NCI-H69 (cell line): ENCODE measurements at places on chromosomes 16 and 17.

DNA sequence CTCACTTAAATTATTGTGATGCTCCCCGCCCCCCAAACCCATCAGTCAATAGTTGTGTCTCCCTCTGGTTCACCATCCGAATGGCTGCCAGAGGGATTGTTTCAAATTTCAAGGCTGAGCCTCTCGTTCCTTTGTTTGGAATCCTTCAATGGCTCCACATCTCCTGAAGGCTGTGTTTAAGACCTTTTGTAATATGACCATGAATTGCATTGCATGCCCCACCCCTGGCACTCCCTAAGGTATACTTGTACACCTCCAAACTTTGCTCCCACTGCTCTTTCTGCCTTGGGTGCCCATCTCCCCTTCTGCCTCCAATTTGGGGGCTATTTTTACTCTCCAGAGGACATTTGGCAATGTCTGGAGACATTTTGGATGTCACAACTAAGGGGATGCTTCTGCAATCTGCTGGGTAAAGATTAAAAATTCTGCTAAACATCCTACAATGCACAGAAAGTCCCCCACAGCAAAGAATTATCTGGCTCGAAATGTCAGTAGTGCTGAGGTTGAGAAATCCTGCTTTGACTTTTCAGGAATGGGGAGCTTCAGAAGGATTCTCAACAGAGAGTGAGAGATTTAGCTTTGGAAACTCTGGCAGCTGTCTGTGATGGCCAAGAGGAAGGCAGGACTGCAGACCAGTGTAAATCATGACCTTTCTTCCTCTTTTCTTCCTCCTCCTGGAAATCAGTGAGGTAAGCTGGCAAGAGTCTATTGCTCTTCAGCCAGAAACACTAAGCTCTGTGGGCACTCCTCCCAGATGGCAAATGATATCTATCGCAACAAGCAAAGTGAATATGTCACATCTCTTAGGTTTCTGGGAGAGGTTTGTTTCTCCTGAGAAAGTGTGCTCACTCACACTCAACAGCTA lies 8.7 kb upstream of the IL4R start:
- DNase-seq = no peak

- DNase-seq = peak; percentile 75
Observed at GRCh38 chr16:67993207-67994039, 5.9 kb downstream of the DPEP2 start.

DNA sequence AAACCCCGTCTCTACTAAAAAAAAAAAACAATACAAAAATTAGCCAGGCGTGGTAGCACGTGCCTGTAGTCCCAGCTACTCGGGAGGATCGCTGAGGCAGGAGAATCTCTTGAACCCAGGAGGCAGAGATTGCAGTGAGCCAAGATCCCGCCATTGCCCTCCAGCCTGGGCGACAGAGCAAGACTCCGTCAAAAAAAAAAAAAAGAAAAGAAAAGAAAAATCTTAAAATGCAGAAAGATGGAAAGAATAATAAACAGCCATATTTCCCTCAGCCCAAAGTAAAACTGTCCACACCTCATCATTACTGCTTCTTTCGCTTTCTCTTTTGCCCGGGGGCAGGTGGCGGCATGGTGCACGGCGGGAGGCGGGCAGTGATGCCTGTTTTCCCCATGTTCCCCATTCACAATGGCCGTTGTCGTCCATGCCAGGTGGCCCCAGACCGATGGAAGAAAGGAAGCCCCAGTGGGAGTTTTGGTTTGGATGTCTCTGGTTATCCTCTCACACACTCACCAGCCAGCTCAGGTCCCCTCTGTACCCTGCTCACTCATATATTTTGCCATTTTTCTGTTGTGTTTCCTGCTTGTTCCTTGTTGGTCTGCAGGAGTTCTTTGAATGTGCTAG lies 37.0 kb upstream of the PEMT start:
- DNase-seq = peak; percentile 78

- peak; percentile 44 for DNase-seq
Observed at GRCh38 chr16:87951552-87952538, 611 bp downstream of the BANP start.

GRCh38 chr16:57266531-57267260 lies 17.8 kb downstream of the PLLP start:
- no peak for DNase-seq

DNA sequence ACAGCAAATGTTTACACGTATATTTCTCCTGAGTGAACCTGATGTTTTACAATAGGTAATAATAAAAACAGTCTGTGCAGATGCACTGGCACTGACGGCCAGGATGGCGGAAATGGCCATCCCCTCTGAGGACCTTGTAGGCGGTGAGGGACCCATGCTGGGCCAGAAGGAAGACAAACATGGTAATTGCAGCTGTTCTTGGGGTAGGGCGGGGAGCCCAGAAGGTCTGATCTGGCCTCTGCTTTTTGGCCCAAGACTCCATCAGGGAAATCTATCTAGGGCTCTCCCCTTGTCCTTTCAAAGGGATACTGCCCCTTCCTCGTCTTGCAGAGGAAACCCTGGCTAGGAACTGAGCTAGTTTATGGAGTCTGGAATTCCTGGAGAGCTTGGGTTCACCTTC lies 7.4 kb upstream of the LGALS9 start:
- peak; percentile 32 for DNase-seq

DNA sequence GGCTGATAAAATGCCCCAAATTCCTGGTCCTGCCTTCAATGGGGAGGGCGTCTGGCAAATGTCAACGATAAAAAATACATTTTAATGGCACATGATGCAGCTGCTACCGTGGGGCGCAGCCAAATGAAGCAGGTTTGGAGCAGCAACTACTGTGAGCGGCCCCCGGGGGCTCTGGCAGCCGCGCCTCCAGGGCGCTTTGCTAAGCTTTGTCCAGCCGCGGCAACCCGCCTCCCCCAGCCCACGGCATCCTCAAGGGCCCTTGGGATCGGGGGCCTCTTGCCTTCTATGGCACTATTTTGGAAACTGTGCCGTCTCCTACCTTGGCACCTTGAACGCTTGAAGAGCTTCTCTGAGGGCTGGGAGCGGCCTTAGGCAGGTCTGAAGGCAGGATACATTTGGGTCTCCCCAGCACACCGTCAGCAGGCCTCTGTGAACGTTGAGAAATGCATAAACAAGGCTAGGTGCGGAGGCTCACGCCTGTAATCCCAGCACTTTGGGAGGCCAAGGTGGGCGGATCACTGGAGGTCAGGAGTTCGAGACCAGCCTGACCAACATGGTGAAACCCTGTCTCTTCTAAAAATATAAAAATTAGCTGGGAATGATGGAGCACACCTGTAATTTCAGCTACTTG lies 25.1 kb downstream of the TBX4 start:
- DNase-seq = no peak

- DNase-seq = peak; percentile 67
Observed at GRCh38 chr16:2979669-2980226, 498 bp downstream of the PKMYT1 start.
